ENCODE measurements at places on chromosomes 5 and 9.

DNA sequence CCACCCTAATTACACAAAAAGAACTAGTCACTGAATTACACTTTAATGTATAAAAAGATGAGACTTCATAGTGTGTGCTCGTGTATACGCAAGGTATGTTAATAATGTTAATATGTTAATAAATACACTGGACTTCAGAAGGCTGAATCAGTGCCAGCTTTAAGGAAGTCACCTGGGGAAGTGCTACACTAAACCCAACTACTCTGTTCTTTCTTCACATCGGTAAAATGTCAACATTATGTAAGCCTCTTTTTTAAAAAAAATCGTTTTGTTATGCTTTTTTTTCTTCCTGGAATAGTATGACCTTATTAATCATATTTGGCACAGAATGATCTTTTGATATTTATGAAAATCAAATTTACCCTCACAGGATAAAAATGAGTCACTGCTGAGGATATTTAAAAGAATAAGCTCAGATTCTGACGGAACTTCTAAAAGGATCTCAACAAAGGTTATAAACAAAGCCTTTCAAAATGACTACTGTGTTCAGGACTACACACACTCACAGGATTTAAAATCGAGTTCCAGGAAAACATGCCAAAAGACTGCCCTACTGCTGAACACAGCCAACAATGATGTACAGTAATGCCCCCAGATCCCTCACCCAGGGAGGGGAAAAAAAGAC, 75.9 kb downstream of the AUH start:
- H3K4me1 ChIP-seq = no peaks in the 10 kb centered on the region
- no peak overlapping the region for H3K27ac ChIP-seq
- no peak overlapping the region for H3K4me3 ChIP-seq
- H3K36me3 ChIP-seq = no peaks in the 10 kb centered on the region
- H3K27me3 ChIP-seq = no peaks in the 10 kb centered on the region
- no peak for DNase-seq

DNA sequence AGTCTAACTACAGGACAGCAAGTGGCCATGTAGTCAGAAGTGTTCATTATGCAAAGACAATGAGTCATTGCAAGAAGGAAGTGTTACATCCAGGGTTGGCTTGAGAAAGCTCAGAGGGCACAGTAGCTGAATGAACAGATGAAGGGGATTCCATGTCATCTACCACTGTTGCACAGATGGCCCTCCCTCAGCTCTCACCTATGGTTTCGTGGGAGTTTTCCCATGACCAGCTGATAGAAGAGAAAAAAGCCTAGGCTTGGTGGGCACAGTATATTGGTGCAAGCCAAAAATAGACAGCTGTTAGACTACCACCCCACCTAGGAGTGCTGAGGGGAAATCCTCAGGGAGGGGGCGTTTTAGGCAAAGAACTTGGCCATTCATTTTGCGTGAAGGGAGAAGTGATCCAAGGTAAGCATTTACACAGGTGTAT, 217.0 kb downstream of the DMRT2 start:
- no peaks in the 10 kb centered on the region for H3K36me3 ChIP-seq
- no peak overlapping the region for H3K27ac ChIP-seq
- DNase-seq = no peak
- no peaks in the 10 kb centered on the region for H3K4me1 ChIP-seq
- H3K27me3 ChIP-seq = no peaks in the 10 kb centered on the region
- H3K4me3 ChIP-seq = no peak overlapping the region

GRCh38 chr9:108603141-108603540, 252.6 kb downstream of the ACTL7B start:
- no peak for DNase-seq
- H3K4me3 ChIP-seq = no peak overlapping the region
- no peaks in the 10 kb centered on the region for H3K4me1 ChIP-seq
- H3K36me3 ChIP-seq = no peaks in the 10 kb centered on the region

DNA sequence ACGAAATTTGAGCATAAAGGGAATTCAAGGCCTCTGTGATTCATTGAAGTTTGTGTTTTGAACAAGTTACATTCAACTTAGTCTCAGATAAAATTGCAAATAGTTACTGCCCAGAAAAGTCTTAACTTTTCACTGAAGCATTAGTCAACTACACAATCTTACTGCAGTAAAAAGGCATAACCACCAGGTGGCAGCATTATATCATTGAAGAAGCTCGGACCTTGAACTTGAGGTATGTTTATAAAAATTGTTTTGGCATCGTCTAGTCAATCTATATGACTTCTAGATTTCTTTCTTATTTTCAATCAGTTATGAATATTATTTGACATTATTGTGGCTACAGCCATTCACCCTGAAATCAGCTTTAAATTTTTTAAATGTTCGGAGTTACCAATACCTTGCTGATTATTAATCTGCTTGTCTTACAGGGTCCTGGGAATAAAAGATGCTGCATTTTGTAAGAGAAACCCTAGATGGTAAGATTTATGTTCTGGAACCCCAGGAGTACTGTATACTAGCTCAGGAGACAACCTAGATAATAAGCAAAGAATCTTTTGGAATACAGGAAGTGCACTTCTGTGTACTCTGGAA, 83.9 kb upstream of the GRAMD2B start:
- no peak overlapping the region for H3K27ac ChIP-seq
- H3K27me3 ChIP-seq = no peaks in the 10 kb centered on the region
- peak; percentile 49 for DNase-seq
- H3K4me3 ChIP-seq = no peak overlapping the region
- H3K4me1 ChIP-seq = no peaks in the 10 kb centered on the region

GRCh38 chr9:106310782-106311181, 552.2 kb upstream of the ZNF462 start:
- no peaks in the 10 kb centered on the region for H3K4me1 ChIP-seq

DNA sequence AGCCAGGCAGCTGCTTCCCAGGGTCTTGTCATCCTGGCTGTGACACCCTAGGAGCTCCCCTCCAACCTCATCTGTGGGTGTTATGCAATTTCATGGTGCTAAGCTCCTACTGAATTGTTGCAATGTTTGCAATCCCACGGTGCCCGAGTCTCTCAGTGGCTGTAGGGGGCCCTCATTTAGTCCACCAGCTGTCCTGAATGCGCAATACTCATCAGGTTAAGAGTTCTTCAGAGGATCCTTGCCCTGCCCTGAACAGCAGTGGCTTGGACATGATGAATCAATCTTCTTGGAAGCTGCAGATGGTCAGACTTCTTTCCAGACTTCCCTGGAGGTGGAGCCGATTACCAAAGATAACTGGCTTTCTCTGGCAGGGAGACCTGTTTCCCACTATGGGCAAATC, 584.1 kb downstream of the CCDC171 start:
- no peak overlapping the region for H3K4me3 ChIP-seq
- no peaks in the 10 kb centered on the region for H3K4me1 ChIP-seq
- no peaks in the 10 kb centered on the region for H3K27me3 ChIP-seq

DNA sequence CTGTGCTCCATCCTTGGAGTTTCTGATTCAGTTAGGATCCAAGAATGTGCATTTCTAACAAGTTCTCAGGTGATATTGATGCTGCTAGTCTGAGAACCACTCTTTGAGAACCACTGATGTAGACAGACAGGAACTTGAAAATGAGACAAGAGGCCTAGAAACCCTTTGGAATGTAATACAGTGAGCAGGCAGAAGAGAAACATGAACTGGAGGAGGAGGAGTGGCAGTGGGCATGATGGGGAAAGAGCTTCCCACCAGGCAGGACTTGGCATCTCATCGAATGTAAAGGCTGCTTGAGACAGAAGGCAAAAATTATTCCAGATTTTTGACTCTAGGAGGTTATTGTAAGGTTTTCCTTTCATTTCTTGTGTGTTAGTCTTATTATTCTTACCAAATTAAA, 295.8 kb upstream of the SGCD start:
- no peaks in the 10 kb centered on the region for H3K27me3 ChIP-seq
- DNase-seq = no peak
- H3K4me3 ChIP-seq = no peak overlapping the region
- no peaks in the 10 kb centered on the region for H3K4me1 ChIP-seq

GRCh38 chr9:91803970-91804752, 145.9 kb downstream of the ROR2 start:
- no peaks in the 10 kb centered on the region for H3K36me3 ChIP-seq
- no peaks in the 10 kb centered on the region for H3K27me3 ChIP-seq
- no peak for DNase-seq
- no peaks in the 10 kb centered on the region for H3K4me1 ChIP-seq

DNA sequence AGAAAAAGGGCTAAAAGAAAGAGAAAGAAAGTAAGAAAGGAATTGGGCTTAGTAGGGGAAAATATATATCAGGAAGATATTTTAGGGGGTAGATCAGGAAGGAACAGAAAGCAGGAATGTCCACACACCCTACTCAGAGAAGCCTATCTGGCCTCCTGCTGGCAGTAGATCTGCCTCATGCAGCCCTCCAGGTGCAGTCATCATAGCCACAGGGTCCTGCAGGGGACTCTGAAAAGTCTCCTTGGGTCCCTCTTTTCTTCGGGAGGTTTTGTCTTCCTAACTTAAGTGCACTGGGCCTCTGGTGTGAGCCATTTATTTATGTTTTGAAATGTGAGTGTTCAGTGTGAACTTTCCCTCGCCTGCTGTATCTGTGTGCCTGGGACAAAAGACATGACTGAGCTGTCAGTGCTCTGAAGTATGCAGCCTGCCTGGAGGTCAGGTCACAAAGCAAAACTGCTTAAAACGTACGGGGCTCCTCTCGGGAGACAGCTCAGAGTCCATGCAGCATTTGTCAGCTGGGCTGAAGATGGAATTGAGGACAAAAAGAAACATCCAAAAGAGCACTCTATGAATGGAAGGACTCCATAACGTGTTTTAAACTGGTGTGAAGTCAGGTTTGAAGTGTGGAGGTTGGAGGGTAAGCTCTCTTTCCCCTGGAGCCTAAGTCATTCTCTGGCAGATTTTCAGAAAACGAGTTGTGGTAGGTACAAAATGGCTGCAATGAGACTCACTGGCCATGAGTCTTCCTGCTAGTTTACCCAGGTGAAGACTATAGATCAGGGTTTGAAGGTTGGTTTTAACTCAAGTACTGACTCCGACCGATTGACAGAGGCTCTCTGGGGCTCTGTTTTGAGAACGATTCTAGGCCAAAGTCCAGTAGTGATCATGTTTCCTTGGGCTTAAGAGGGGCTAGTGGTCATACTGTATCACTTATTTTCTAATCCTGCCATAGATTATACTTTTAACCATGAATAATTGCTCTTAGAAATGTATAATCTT, 151.8 kb upstream of the GDNF start:
- no peak overlapping the region for H3K4me3 ChIP-seq
- H3K27ac ChIP-seq = no peak overlapping the region
- DNase-seq = no peak
- H3K4me1 ChIP-seq = no peaks in the 10 kb centered on the region

- H3K27me3 ChIP-seq = no peaks in the 10 kb centered on the region
- no peaks in the 10 kb centered on the region for H3K4me1 ChIP-seq
- no peak for DNase-seq
- no peaks in the 10 kb centered on the region for H3K36me3 ChIP-seq
Observed at GRCh38 chr5:148209151-148209770, 6.4 kb downstream of the SPINK6 start.

- H3K36me3 ChIP-seq = no peaks in the 10 kb centered on the region
- no peak overlapping the region for H3K27ac ChIP-seq
- peaks cover 26% of the 10 kb centered on the region for H3K27me3 ChIP-seq
Observed at GRCh38 chr5:6501701-6502100, 53.0 kb downstream of the UBE2QL1 start.

DNA sequence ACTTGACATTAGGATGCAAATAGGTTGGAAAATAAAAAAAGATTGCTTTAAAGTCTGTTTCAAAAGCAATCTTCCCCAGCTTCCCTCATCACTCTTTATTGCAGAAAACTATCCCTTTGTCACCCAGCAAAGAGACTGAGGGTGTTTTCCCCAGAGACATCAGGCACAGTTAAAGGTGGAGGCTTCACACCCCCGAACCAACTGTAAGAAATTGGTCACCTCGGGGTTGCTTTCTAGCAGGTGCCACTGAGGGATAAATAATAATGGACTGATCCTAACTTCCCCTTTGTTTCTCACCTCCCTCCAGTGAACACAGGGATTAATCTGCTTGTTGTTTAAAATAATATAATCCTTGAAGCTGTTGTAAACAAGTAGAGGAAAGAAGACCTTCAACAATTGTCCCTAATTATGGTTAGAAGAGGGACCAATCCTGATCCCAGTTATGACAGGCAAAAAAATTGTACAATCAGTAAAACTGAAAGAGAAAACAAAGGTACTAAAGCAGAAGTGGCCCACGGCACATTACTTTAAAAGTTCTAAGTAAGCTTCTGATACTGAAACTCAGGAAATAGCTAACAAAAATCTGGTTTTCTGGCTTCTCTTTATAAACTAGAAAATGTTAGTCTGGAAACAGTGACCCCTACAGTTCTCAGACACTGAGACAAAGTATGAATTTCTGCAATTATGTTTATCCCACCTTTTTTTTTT, 6.6 kb upstream of the PCSK1 start:
- H3K4me3 ChIP-seq = no peak overlapping the region
- peaks cover 3% of the 10 kb centered on the region for H3K27me3 ChIP-seq
- no peaks in the 10 kb centered on the region for H3K36me3 ChIP-seq

DNA sequence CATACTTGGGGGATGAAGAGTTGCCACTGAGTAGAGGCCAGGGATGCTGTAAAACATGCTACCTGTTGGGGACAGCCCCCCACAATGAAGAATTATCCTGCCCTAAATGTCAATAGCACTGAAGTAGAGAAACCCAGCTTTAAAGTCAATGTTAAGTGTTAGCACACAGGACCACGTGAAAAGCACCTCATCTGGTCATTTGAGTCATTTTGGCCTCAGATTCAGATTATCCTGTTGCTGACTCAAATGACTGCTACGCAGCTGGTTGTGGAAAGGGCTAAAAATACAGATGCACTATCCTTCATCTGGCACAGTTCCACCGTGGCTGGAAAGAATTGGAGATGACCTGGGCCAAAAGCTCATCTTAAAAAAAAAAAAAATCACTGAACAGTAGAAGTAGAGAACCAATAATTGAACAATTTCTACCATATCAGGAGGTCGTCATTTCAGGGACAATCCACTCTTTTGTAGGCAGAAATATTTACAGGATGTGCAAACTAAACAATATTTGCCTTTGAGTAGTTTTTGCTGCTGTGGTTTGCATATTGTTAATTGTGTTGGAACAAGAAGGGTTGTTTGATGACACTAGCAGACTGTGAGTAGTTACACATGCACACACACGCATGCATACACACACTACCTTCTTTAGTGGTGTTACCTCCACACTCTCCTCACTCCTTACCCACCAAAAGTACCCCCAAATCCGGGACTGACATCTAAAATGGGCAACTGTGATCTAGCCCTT, 195.3 kb upstream of the KLF9 start:
- no peaks in the 10 kb centered on the region for H3K27me3 ChIP-seq
- H3K27ac ChIP-seq = no peak overlapping the region
- H3K36me3 ChIP-seq = no peaks in the 10 kb centered on the region
- H3K4me3 ChIP-seq = no peak overlapping the region
- no peak for DNase-seq

DNA sequence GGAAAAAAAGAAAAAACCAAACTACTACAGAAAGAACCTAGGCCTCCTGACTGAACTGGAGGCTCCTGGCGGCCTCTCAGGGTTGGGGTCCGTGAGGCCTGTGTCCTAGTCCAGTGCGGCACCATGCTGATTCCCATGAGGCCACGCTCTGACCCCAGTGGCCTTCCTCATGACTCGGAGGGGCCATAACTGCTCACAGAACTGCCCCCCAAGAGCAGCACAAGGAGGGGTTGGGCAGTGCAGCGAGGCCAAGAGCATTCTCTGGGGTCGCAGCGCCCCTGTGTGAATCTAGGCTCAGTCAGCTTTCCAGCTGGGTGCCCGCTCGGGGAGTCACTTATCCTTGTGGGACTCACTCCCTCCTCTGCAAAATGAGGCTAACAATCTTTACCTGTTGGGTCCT, 79.3 kb upstream of the FBXW11 start:
- H3K27me3 ChIP-seq = no peaks in the 10 kb centered on the region
- no peak overlapping the region for H3K4me3 ChIP-seq
- H3K27ac ChIP-seq = no peak overlapping the region
- peaks cover 19% of the 10 kb centered on the region for H3K36me3 ChIP-seq
- H3K4me1 ChIP-seq = no peaks in the 10 kb centered on the region
